ENCODE measurements at places on chromosomes 2 and 18.
A peak's percentile ranks its signal among the peaks of the same experiment; 100 is the strongest.

DNA sequence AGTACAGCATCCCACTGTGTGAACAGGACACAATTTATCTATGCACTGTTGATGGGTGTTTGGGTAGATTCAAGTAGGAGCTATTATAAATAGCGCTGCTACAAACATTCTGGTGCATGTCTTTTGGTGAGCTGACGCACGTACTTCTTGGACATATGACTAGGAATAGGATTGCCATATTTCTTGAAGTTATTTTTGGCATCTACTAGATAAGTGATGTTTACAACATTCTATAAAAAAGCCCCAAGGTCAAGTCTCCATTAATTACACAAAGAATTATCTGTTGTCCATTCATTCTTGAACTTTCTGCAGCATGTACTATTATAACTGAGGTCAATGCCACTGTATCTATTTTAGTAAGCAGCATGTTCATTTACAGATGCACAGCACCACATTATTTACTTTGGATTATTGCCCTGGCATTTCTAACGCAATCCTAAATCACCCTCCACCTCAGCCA lies 225.5 kb upstream of the TMEM200C start:
- DNase-seq = no peak

DNA sequence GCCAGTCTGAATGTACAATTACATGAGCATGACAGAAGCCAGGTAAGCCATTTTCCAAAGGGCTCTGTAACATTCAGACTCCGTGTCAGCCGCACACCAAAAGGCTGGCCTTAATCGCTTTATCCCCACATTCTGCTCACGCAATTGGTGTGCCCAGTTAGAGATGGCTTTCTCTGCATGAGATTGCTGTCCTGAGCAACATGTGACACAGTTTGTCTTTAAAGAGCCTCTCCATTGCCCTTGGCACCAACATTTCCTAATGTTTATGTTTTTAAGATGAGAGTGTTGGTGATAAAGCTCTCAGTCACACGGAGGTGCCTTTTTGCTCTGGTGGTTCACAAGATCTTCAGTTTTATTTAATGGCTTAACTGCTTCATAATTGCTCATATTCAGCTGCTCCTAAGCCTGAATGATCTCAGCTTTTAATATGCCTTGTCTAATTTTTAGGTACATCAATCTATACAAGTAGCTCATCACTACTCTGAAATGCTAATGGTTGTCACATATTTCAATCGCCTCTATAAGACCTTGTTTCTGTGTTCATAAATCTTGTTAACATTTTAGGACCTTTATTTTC lies 164.8 kb upstream of the ACVR2A start:
- DNase-seq = no peak

DNA sequence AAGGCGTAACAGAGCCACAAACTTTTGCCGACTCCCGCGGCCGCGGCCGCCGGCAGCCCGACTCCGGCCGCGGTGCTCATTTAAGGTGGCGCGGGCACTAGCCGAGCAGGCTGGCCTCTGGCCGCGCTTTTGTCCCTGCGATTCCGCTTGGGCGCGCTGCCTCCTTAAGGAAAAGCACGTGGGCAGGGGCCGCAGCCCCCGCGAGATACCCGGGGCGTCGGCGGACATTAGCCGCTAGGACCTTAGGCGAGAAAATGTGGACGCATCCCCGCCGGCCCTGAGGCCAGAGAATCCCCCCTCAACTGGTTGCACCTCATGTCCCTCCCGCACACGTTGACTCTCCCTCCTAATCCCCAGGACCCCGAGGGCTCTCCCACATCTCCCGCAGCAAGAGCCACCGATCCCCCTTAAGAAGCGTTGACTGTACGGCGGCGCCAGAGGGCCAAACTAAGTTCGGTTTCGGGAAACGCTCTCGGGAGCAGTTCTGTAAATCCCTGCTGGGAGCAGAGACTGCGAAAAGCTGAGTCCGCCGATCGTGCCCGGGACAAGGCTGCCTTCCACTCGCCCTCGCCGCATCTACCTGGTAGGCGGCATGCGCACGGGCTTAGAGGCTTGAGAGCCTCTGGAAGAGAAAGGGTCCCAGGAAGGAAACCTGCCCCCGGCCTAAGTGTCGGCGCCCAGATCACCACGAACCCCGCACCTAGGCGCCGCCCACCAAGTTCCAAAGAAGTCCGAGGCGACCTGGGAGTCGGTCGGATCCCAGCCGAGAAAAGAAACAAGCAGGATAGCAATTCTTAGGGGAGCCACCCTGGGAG lies 1.8 kb upstream of the SATB2 start:
- DNase-seq = peak; percentile 97

DNA sequence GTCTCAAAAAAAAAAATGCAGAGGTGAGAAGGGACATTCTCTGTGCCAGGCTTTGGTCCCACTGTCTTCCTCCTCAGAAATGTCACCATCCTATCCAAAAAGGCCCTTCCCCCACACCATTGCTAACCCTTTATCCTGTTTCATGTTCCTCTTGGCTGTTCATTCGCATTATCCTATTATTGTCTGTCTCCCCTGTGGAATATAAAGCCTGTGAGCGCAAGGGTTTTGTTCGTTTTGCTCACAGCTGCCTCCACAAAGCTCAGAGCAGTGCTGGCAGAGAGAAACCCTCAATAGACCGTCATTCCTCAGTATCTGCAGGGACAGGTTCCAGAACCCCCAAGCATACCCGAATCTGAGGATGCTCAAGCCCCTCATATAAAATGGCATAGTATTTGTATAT lies 91.8 kb downstream of the LOXHD1 start:
- DNase-seq = no peak

DNA sequence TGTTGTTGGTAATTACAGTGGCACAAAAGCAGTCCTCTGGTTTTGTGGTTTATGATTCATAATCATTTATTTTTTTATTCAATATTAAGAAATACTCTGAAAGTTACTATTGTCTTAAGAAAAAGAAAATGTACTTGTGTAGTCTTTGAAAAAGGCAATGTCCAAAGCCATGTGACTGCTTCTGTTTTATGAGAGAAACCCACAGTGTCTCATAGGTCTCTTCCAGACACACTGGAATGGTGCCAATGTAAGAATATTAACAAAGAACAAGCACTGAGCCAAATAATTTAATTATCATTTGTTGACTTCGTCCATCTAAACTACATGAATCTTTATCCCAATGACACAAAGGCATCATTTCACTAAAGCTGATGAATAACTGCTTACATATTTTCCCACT lies 62.5 kb downstream of the RPRM start:
- no peak for DNase-seq

GRCh38 chr2:181959508-181959907 lies 26.1 kb upstream of the PPP1R1C start:
- DNase-seq = peak; percentile 28

- DNase-seq = no peak
Measured at GRCh38 chr2:215737477-215737876, 275.9 kb downstream of the MREG start.

- no peak for DNase-seq
Measured at GRCh38 chr18:63102941-63103744, 216.4 kb downstream of the BCL2 start.

DNA sequence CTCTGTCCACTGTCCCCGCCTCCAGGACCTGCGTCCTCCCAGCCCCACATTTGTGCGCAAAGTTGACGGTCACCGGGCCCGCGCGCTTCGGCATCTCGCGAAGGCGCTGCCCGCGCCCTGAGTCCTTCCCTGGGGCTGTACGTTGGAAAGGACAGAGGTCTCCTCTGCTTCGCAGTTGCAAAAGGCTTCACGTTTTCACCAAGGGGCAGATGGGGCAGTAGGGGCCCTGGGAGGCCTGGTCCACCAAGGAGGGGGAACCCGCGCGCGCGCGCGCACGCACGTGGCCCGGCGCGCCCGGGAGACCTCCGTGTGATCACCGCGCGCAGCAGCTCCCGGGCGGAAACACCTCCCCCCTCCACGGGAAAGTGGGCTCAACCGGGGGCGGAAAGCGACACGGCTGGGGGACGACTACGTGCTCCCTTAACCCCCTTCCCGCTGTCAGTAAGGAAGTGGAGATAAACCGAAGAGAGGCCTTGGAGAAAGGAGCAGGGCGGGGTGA lies 21.9 kb downstream of the TEX44 start:
- no peak for DNase-seq

GRCh38 chr2:69660637-69661036 lies 17.1 kb upstream of the AAK1 start:
- DNase-seq = no peak

- no peak for DNase-seq
Measured at GRCh38 chr2:132595693-132596092, 74.3 kb downstream of the LYPD1 start.

DNA sequence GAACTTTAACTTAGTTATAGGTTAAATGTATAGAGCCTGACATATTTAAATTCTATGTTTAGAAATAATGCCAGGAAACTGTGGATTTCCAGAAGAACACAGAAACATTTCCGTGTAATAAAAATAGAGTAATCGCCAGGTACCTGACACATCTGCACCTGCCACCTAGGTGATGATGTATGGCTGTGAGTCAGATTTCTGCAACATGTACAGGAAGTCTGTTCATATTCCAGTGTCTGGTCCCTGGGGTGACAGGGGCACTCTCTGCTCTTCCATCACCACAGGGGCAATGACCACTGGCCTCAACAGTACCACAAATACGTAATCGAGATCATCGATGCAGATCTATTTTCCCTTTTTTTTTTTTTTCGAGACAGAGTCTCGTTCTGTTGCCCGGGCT lies 101.1 kb upstream of the LPIN2 start:
- DNase-seq = no peak

GRCh38 chr2:233638836-233639235 lies 2.6 kb downstream of the UGT1A10 start:
- DNase-seq = no peak

DNA sequence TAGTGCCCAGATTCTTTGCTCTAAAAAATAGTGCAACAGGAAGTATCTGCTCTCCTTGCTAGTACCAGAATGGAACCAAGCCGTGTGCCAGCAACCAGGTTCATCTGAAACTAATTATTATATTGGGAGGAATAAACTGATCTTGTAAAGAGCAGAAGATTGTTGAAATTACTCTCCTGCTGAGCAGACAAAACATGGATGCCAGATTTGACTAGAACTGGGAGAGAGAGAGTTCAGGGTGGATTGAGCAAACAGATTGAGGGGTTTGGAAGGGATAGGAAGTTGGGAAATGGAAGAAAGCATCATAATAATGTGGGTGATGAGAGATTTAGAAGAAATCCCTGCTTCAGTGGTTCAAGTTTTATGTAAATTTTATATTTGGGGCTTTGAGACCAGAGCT lies 160.1 kb upstream of the RASGRP3 start:
- DNase-seq = peak; percentile 67

DNA sequence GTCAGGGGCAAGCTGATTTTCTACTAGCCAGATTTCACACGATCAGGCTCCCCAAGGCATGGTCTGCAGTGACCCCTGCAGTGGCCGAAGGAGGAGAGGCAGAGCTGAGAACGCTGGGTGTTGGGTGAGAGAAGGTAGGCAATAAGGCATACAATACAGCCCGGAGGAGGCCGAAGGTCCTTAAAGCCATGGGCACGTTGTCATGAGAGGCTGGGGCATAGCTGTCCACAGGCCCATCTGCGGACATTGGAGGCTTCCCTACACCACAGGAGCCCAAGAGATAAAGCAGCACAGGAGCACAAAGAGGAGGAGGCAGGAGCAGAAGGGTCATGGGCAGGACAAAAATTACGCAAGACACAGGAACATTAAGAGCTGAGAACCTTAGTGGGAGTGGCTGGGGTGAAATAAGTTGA lies 16.7 kb upstream of the BZW1 start:
- no peak for DNase-seq

DNA sequence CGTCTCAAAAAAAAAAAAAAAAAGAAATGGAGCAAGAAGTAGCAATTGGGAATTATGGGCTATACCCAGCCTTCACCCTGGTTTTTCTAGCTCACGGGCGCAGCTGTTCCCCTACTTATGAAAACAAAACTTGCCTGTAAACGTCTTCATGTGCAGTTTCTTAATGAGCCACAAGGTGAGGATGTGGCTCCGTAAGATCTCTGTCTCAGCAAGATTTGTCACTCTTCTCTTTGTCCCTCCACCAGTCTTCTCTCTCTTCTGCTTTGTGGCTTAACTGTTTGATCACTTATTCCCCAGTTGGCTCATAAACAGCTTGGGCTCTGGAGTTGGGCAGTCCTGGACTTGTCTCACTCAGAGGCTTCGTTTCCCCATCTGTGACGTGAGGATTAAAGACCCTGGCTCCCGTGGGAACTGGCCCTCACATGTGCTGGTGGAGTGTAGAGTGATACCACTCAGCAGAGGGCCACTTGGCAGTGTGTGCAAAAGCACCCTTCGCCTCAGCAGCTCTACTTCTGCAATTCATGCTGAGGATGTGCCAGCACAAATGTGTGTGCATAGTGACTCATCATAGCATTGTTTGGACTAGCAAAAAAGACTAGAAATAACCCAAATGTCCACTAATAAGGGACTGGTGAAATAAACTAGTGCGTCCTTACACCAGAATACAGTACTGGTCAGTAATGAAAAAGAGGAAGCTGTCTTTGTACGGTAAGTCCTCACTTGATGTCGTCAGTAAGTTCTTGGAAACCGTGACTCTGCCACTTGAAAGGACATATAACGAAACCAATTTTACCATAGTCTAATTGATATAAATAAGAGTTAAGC lies 8.7 kb downstream of the CEP68 start:
- peak; percentile 79 for DNase-seq

DNA sequence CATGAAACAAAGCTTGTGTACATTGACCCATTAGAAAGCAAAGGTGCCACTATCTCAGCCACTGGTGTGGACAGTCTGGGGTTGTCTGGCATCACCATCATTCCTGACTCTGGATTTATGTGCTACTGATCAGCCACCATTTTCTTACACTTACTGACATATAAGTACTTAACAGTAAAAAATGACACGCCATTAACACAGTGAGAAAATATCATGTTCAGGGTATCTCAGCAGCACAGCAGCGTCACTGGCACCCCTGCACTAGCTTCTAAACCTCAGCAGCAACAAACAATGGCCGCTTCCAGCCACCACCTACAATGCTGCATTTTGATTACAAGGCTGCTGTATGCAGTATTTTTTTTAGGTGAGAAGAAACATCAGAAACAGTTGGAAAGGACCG lies 253.4 kb upstream of the HDAC4 start:
- no peak for DNase-seq

- no peak for DNase-seq
Measured at GRCh38 chr2:56892382-56892781, 708.6 kb downstream of the CCDC85A start.

- DNase-seq = no peak
Measured at GRCh38 chr2:31243053-31243452, 9.1 kb downstream of the EHD3 start.

DNA sequence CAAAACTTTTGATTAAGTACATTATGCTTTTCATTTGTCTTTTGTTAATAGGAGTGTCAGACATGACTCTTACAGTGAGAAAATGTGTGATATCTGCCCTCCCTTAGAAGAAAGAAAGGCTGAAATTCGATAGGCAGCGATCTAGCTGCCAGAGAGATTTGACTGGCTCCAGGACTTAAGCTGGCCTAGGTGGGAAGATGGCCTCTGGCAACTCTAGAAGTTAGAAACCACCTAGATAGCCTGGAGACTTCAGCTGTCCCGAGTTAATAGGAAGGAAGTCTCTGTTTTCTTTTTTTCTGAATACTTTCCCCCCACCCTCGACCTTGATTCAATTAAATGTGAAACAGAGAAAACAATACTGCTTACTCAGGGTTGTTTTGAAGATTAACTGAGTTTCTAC lies 1194.7 kb upstream of the CRIM1 start:
- DNase-seq = no peak

GRCh38 chr2:218371983-218372350 lies 10.1 kb upstream of the SLC11A1 start:
- no peak for DNase-seq
